CD4-positive, alpha-beta T cell treated with Interleukin-1 beta for 1 hour (primary cell): ENCODE measurements at places on chromosomes 12 and 14.

DNA sequence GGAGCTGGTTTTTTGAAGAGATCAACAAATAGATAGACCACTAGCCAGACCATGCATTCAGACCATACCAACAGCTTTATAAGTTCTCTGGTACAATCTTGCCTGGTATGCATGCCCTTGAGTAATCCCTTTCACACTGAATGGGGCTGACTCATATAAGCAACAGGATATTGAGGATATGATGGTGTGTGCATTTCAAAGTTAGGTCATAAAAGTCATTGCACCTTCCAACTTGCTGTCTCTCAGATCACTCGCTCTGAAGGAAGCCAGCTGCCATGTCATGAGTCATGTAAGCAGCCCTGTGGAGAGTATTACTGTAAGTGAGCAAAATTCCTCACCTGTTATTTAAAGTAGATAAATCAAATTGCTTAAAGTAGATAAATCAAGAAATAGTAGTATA is 45.0 kb upstream of the OR6J1 start:
- no peak for DNase-seq

GRCh38 chr12:43917896-43918295 is 82.0 kb downstream of the TMEM117 start:
- no peak for DNase-seq

DNA sequence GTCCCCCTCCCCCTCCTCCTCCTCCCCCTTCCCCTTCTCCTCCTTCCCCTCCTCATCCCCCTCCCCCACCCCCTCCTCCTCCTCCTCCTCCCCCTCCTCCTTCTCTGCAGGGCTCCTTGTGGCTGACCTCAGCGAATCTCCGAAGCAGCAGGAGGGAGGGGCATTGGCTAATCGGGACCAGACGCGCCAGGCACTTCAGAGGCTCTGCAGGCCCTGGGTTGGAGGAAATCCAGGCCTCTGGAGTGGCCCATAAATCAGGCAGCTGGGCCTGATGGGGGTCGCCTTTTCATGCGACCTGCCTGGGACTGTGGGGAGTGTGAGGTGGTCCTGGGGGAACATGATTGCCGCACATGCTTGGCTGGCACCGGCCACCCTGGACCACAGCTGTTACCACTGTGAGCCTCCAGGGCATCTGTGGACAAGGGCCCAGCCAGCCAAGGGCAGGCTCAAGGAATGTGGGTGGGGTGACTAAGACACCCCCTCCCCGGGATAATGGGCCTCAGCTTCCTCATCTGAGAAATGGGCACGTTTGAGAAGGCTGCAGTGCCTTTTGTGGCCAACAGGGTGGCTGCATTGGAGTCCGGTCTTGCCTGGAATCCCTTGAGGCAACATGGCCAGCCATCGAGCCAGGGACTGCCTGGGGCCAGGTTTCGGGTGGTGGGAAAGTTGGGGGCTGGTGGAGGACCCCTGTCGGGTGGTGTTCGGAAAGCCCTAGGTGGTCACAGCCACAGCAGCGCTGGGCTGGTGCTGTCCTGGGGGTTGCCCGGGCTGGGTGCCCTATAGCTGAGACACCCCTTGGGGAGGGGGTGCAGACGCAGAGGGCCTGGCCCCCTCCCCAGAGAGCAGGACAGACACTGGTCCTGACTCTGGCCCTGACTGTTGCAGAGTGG is 12.0 kb downstream of the KIF26A start:
- no peak for DNase-seq

- DNase-seq, result no peak
Measured at GRCh38 chr12:98227162-98227561, 288.2 kb upstream of the TMPO start.

GRCh38 chr14:51957950-51958349 is 31.4 kb upstream of the RTRAF start:
- no peak for DNase-seq

DNA sequence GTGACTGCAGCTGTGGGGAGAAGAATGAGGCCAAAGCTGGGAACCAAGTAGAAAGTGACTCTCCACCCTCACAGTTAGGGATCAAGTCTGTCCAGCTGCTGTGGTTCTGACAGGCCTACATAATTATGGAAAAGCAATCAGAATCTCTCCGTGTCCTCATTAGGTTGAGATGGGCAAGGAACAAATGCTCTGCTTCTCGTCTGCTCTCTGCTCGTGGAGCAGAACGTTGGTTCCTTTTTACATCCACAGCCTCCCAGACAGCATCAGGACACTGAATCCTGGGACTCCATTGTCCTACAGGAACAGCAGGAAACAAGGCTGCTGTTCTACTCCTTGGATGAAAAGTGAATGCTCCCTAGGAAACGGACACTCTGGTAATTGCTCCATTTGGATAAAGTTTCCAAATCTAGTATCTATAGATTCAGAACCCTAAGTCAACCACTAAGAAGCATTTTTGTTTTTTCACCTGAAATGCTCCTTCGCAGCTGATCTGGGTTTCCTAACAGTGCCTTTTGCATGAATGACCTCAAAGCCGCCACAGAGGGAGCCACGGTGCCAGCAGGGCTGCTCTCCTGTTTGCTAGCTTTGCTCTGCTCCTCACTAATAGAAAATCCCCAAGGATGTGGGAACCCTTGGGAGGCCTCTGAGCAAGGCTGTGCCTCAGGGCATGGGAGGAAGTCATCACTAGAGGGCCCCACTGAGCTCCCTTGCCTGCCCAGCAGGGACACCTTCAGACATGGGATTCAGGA is 102.0 kb downstream of the EGLN3 start:
- no peak for DNase-seq

- DNase-seq, result peak; percentile 65
Measured at GRCh38 chr14:21267886-21268616, 1.2 kb downstream of the HNRNPC start.

- DNase-seq, result no peak
Measured at GRCh38 chr12:19166956-19167355, 37.4 kb downstream of the PLEKHA5 start.

- no peak for DNase-seq
Measured at GRCh38 chr14:79740066-79740601, 471.2 kb downstream of the DIO2 start.

- DNase-seq, result no peak
Measured at GRCh38 chr14:99233222-99234035, 38.6 kb downstream of the BCL11B start.

GRCh38 chr14:69561893-69562292 is 12.8 kb downstream of the CCDC177 start:
- no peak for DNase-seq

DNA sequence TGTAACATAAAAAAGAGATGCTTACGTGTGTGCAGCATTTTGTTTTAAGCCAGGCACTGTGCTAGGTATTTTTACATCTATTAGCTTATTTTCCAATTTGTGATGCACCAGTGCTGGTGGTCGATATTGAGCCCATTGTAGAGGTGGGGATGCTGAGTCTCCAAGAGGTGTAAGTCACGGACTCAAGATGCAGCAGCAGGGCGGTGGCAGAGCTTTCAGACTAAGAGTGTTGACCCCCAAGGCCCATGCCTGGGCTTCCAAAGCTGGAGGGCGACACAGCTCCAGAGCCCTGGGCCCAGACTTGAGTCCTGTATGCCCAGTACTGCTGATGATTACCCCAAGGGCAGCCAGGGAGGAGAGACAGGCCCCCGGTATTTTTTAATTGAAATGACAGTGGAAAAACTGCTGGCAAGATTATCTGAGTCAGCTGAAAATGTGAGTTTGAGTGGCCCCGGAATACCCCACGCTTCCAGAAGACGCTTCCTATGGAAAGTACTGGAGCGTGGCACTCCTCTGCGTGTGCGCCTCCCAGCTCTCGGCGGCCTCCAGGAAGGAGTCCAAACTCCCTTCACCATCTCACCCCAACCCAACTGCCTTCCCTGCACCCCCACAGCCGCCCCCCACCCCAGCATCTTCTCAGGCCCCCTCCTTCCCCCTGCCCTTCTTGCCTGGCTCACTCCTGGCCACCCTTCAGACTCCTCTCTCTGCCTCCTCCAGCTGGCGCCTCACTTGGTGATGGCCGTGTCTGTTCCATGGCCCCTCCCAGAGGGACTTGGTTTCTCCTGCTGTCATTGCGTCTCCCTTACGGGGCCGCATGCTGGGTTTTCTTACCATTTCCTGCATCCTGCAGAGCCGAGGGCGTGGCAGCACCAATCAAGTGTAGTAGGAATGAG is 40.7 kb downstream of the ELK3 start:
- DNase-seq, result no peak
